Activated naive CD8-positive, alpha-beta T cell treated with anti-CD3 and anti-CD28 coated beads for 36 hours (primary cell): ENCODE measurements at places on chromosomes 7 and 10. TPM values are rescaled to one million over a fixed set of nuclear protein-coding genes. Genes with fewer than 3 reads are reported as not detected.

DNA sequence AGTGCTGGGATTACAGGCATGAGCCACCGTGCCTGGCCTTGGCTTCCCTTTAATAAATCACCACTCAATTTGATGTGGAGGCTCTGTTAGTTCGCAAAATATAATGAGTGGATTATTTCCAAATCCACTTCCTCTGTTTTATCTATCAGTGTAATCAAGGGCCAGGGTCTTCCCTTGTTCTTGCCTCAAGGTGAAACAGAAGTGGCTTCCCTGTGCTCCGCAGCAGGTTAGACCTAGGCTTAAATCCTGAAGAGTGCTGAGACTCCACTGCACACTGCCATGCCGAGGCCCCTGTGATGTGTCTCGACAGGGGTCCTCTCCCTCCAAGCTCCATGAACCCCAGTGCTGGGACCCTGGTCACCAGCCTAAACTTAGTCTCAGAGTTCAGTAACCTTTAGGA is 59.0 kb downstream of the MDH2 start:
- no peaks in the 10 kb centered on the region for H3K27me3 ChIP-seq
- H3K27ac ChIP-seq, result no peak overlapping the region
- H3K4me1 ChIP-seq, result peaks cover 4% of the 10 kb centered on the region
- no peak overlapping the region for H3K4me3 ChIP-seq
- DNase-seq, result no peak

DNA sequence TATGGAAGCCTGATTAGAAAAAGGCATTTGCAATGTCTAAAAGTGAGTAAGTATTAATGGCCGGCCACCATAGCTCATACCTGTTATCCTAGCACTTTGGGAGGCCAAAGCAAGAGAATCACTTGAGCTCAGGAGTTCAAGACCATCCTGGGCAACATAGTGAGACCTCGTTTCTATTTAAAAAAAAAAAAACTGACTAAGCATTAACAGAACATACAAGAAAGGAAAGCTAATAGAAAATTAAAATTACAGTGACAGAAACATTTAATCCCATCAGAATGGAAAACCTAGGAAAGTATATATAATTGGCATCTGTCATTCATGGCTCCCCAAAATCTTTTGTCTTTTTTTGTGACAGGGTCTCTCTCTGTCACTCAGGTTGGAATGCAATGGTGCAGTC is 55.9 kb downstream of the AOC1 start:
- peaks cover 23% of the 10 kb centered on the region for H3K27me3 ChIP-seq
- peaks cover 11% of the 10 kb centered on the region for H3K4me1 ChIP-seq
- no peak overlapping the region for H3K4me3 ChIP-seq

CNNM1 gene
- 1.0 TPM for total RNA-seq

DNA sequence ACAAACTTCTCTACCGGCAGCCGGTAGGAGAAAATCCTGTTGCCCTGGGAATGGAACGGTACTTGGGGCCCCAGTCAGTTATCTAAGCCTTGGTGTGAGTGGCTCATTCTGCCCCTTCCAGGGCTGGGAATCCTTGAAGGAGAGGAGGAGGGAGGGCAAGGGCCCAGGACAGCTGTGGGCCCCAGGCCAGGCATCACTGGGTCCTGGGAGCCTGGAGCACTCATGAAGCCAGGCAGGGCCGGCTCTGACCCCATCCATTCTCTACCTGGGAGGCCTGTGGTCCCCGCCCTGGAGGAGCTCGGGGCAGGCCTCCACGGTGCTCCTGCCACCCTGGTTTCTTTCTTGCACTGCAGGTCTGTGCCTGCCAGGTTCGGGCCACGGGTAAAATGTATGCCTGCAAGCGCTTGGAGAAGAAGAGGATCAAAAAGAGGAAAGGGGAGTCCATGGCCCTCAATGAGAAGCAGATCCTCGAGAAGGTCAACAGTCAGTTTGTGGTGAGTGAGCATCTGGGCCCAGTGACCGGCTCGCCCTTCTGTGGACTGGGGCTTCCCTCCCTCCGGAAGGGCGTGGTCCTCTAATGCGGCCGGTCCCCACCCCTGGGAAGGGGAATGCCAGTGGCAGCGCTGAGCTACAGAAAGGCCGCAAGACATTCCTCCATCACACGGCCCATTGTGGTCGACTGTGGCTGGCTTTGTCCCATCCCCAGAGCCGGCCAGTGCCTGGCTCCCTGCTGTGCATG is 111.3 kb downstream of the RGS10 start:
- H3K27me3 ChIP-seq, result no peaks in the 10 kb centered on the region
- no peak overlapping the region for H3K4me3 ChIP-seq
- no peak for DNase-seq
- peaks cover 11% of the 10 kb centered on the region for H3K4me1 ChIP-seq

DNA sequence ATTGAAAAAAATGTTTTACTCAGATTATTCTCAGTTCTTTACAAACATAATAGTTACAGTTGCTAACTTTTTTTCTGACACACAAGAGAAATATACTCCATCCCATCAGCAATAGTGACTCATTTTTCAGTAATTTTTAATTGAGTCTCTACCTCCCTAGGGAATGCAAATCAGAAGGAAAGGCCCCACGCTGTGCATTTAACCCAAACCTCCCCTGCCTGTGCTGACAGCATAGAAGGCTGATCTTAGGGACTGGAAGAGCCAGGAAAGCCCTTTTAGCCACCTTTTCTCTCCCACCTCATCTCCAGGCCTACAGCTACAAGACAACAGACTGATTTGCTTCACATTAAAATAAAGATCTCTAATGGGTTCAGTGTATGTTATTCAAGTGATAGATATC is 24.7 kb upstream of the PIK3CG start:
- no peak for DNase-seq
- no peaks in the 10 kb centered on the region for H3K27me3 ChIP-seq
- no peaks in the 10 kb centered on the region for H3K36me3 ChIP-seq
- peaks cover 4% of the 10 kb centered on the region for H3K4me1 ChIP-seq
- no peak overlapping the region for H3K27ac ChIP-seq

DNA sequence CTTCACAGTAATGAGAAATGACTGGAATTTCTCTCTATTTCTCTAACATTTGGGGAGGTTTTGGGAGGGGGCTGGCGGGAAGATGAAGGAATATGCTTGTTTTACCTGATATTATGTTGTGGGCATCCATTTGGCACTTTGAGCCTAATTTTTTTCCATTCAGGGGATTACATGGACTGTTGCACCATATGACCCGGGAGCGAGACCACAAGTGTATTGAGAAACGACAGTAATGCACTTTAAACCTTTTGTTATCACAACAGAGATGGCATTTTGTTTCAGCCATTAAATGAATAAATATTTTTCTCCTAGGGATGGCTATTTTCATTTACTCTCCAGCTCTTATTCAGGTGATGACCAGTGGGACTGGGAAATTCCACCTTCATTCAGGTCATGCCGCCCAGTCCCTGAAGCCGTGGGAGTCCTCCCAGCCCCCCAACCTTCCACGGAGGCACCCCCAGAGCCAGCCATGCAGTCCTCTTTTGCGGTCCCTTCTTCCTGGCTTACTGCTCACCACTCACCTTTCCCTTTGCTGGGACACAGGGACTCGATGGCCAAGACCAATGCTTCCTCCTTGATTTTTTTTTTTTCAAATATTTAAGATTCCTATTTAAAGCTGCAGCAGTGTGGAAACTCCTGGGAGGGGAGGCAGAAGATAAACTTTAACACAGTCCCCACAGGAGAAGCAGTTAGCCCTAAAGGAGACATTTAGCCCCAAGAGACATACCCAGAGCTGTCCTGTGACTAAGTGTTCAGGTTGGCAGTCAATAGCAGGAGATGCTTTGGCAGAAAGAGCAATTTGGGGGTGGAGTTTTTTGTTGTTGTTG is 190.9 kb upstream of the YAE1 start:
- no peaks in the 10 kb centered on the region for H3K4me1 ChIP-seq
- peaks cover 14% of the 10 kb centered on the region for H3K27me3 ChIP-seq
- H3K36me3 ChIP-seq, result no peaks in the 10 kb centered on the region

GRCh38 chr7:88328787-88329186 is 22.1 kb upstream of the STEAP4 start:
- H3K27ac ChIP-seq, result no peak overlapping the region
- peaks cover 2% of the 10 kb centered on the region for H3K4me1 ChIP-seq
- DNase-seq, result no peak
- H3K4me3 ChIP-seq, result no peak overlapping the region
- H3K36me3 ChIP-seq, result no peaks in the 10 kb centered on the region
- peaks cover 10% of the 10 kb centered on the region for H3K27me3 ChIP-seq

INHBA gene
- total RNA-seq, result not detected

DNA sequence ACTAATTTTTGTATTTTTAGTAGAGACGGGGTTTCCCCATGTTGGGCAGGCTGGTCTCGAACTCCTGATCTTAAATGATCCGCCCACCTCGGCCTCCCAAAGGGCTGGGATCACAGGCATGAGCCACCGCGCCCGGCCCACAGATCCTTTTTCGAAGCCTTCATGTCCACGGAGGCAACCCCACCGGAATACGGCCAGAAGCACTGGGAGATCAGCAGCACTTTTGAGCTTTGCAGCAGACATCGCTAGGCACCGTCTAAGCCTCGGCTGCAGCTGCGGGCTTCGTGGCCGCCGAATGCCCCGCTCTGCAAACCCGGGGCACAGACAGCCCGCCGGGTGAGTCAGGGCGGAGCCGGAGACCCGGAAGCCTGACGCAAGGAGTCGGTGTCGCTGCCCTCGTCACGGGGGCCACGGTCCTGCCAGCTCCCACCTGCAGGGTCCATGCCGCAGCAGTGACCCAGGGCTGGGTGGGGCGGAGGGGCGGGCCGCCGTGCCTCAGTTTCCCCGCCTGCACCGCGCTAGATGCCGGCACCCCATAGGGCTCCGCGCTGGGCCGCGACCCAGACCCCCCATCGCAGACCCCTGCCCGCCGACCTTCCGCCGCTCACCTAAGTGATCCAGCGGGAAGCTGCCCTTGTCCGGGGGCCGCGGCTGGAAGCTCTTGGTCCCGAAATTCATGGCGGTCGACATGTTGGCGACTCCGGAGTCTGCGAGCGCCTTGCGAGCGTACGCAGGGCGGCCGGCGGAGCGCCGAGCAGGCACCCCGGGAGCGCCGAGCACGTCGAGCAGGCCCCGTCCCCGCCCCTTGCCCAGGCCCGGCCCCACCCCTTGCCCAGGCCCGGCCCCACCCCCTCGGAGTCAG is at the start of gene COX19:
COX19 (minus strand) TSS at position 730 of the 862 bp plus-strand sequence; CDS start at position 690, 40 bp downstream.
- peak within 1 kb of the TSS; percentile 93 for H3K27ac ChIP-seq
- DNase-seq, result peak; percentile 93
- H3K27me3 ChIP-seq, result no peaks in the 10 kb centered on the region
- H3K4me1 ChIP-seq, result peaks cover 27% of the 10 kb centered on the region
- peak within 1 kb of the TSS; percentile 95 for H3K4me3 ChIP-seq
- peaks cover 20% of the 10 kb centered on the region for H3K36me3 ChIP-seq

- peaks cover 52% of the 10 kb centered on the region for H3K4me1 ChIP-seq
- no peak overlapping the region for H3K4me3 ChIP-seq
- no peak for DNase-seq
- H3K27ac ChIP-seq, result no peak overlapping the region
- H3K36me3 ChIP-seq, result no peaks in the 10 kb centered on the region
These were observed 290.2 kb downstream of the DNAJB6 start for GRCh38 chr7:157627033-157627432.
